Esophagus squamous epithelium (tissue), 5 donors: ENCODE measurements at places on chromosomes 3 and 15.

GRCh38 chr3:101184111-101184510, 136.3 kb downstream of the IMPG2 start:
- DNase-seq = no peak

GRCh38 chr3:138761002-138761401, 73.7 kb downstream of the PIK3CB start:
- no peak for DNase-seq

GRCh38 chr3:12679468-12679867, 15.6 kb upstream of the RAF1 start:
- DNase-seq = no peak

DNA sequence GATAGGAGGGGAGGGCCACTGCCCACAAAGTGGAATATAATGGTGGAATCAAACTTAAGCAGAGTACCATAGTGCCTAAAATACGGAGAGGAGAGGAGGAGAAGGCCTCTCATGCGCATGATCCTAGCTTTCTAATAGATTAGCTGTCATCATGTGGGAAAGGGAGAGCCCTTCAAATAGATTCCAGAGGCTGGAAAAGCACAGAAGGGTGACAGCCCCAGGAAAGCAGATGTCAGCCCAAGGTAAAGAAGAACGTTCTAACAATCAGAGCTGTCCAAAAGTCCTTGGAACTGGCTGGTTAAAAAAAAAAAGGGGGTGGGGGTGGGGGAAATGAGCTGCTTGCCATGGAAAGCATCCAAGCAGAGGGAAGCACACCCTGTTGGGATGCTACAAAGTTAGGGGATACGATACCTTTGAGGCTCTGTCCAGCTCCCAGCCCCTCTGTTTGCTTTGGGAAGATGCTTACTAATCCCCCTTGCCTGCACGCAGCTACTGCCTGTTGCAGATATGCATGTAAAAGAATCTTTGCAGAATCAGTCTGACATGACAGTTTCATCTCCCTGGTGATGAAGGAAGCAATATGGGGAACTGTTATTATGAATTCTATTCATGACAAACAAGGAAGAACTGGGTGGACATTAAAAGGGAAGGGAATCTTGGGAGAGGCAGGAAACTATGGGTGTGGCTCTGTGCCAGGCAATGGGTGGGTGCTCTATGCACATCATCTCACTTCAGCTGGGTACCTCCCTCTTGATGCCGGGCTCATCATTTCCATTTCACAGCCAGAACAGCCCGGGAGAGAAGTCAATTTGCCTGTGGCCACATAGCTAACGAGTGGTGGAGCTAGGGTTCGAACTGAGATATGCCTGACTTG, 10.1 kb upstream of the LMCD1 start:
- DNase-seq = no peak

- no peak for DNase-seq
Measured at GRCh38 chr3:128995737-128996136, 1.9 kb upstream of the CFAP92 start.

DNA sequence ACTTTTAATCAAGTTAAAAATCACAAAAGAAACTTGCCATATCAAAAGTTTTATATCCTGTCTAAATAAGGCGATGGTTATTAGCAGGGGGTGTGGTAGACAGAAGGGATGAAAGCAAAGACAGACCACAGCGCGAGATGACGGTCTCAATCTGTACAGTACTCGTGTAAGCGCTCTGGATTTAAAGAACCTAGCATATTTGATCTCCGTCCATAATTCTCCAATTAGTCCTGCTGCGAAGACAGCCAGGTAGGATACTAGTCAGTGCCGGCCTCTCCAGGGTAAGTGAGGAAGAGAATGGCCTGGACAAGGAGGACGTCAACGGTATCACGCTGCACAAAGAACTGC, 701 bp downstream of the SGO1 start:
- no peak for DNase-seq
